GM23338 (cell line): ENCODE measurements at places on chromosomes 7 and 10. TPM values are rescaled to one million over a fixed set of nuclear protein-coding genes. Genes with fewer than 3 reads are reported as not detected.
A peak's percentile ranks its signal among the peaks of the same experiment; 100 is the strongest.

- H3K27ac ChIP-seq, result no peak overlapping the region
- no peaks in the 10 kb centered on the region for H3K27me3 ChIP-seq
- DNase-seq, result no peak
- H3K36me3 ChIP-seq, result no peaks in the 10 kb centered on the region
- H3K4me3 ChIP-seq, result no peak overlapping the region
- peaks cover 50% of the 10 kb centered on the region for H3K4me1 ChIP-seq
Observed at GRCh38 chr10:21531164-21531563, 2.9 kb upstream of the MLLT10 start.

GRCh38 chr10:36183726-36184125 is 541.6 kb upstream of the FZD8 start:
- H3K27ac ChIP-seq, result no peak overlapping the region
- DNase-seq, result no peak
- no peaks in the 10 kb centered on the region for H3K36me3 ChIP-seq
- H3K4me3 ChIP-seq, result no peak overlapping the region
- peaks cover 30% of the 10 kb centered on the region for H3K4me1 ChIP-seq

GRCh38 chr7:120064565-120064964 is 208.4 kb upstream of the KCND2 start:
- H3K27ac ChIP-seq, result no peak overlapping the region
- H3K36me3 ChIP-seq, result no peaks in the 10 kb centered on the region
- H3K27me3 ChIP-seq, result no peaks in the 10 kb centered on the region
- no peak for DNase-seq

DNA sequence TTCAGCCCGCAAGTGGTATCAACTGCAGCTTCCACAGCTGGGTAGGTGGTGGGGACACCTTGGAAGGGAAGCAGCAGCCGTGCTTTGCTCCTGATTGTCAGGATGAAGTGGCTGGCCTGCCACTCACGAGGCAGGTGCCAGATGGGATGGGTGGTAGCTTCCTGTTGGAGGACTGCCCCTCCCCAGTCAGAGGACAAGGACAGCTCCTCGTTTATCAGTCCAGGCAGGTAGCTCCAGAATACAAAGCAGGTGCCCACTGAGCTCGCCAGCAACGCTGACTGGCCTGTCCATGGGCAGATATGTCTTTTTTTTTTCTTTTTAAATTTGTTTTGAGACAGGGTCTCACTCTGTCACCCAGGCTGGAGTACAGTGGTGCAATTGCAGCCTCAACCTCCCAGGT is 431.3 kb downstream of the GALNT17 start:
- no peaks in the 10 kb centered on the region for H3K36me3 ChIP-seq
- H3K4me1 ChIP-seq, result peaks cover 22% of the 10 kb centered on the region
- DNase-seq, result no peak
- H3K27me3 ChIP-seq, result no peaks in the 10 kb centered on the region
- H3K27ac ChIP-seq, result no peak overlapping the region
- no peak overlapping the region for H3K4me3 ChIP-seq

DNA sequence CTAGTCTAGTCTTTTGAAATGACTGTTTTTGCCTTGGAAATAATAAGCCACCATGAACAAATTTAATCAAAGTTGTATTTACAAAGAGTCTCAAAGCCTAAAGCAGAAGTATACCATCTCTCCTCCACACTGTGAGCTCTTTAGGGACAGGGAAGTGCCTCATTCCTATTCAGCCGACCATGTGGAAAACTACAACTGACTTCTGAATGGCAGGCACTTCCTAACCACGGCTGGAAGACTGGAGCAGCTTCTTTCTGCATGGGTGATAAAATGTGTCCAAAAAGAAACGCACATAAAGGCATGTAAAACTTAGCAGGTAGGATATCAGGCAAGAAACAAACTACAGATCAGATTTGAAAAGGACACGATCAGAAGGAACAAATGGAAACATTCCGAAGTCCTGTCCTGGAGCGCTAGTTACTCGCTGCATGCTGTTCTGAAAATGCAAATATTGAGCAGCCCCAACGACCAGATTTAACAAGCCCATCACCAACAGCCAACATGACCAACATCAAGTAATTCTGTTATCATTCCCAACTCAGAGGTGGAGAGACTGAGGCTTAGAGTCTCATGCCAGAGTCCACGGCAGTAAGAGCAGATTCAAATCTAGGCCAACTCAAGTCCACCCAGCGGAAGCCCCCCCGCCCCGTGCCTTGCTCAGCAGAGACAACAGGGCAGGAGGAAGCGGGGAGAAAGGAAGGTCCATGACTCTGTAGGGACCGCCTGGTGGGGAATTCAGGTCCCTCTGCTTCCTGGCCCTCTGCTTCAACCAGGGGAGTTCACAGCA is 26.5 kb downstream of the CTBP2 start:
- H3K27ac ChIP-seq, result peak overlapping the region; percentile 46
- H3K36me3 ChIP-seq, result peaks cover 23% of the 10 kb centered on the region
- H3K27me3 ChIP-seq, result no peaks in the 10 kb centered on the region

- H3K27ac ChIP-seq, result no peak overlapping the region
- no peaks in the 10 kb centered on the region for H3K27me3 ChIP-seq
- H3K4me1 ChIP-seq, result no peaks in the 10 kb centered on the region
- H3K4me3 ChIP-seq, result no peak overlapping the region
- no peaks in the 10 kb centered on the region for H3K36me3 ChIP-seq
- DNase-seq, result no peak
Observed at GRCh38 chr10:36236931-36237330, 594.8 kb upstream of the FZD8 start.

- H3K27me3 ChIP-seq, result peaks cover 20% of the 10 kb centered on the region
- H3K36me3 ChIP-seq, result no peaks in the 10 kb centered on the region
- H3K4me1 ChIP-seq, result peaks cover under 1% of the 10 kb centered on the region
- no peak for DNase-seq
- H3K27ac ChIP-seq, result no peak overlapping the region
Observed at GRCh38 chr7:92843034-92843760, 6.8 kb upstream of the CDK6 start.

DNA sequence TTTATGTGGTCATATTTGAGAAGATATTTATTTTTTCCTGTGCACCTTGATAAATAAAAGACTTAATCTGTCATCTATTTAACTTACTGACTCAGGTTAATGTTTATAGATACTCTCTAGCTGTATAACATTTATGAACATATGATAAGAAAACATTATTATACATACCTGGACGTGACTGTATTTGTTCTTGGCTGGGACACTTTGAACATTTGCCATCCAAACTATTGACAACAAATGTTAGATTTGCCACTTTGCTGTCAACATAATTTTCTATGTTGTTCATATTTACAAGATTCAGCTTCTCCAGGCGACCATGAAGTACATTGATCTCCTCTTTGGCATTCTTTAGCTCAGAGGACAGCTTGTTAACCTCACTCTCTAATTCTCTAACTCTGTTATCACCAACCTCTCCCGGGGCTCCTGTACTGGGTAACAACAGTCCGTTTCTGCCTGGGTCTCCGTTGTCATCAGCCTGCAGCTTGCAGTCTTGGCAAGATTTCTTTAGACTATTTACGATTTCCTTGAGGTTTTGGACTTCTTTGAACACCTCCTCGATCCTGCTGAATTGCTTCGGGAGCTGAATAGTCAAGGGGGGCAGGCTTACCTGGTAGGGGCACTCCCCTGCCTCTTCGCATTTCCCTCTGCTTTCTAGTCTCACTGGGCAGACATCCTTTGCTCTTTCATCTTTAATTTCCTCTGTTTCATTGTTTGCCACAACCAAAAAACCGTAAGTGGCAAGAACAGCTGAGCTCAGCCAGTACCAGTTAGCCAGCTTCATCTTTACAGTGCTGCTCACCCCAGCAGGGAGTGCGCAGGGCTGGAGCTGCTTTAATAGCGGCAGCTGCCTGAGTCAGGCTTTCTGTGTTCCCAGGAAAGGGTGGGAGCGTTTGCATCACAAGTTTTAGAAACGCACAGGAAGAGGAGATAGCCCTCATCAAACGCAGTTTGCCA is at the start of gene FGL2:
Gene FGL2 (minus strand): TSS at position 807 of the 954 bp plus-strand sequence. CDS start 26 bp downstream, at position 781.
- peak; percentile 62 for DNase-seq
- H3K4me3 ChIP-seq, result peak within 1 kb of the TSS; percentile 37
- no peak within 1 kb of the TSS for H3K27ac ChIP-seq
- H3K27me3 ChIP-seq, result no peaks in the 10 kb centered on the region
- H3K36me3 ChIP-seq, result no peaks in the 10 kb centered on the region

DNA sequence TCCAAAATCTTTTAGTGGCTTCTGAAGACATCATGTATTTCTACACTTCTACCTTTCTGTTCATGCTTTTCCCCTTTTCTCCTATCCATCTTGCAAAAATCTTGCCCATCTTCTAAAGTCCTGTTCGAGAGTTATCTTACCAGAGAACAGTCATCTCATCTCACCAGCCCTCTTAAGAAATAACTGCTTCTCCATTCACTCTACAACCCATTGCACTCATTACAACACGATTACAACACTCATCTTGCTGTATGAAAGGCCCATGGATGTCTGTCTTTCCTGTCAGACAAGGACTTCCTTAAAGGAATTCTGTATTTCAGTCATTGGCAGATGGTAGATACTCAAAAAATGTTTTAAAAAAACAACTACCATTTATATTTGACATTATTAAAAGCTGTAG is 30.8 kb downstream of the ZNF438 start:
- no peak overlapping the region for H3K4me3 ChIP-seq
- no peak overlapping the region for H3K27ac ChIP-seq
- no peaks in the 10 kb centered on the region for H3K4me1 ChIP-seq
- no peak for DNase-seq

The HABP2 gene
- total RNA-seq, result not detected in 2 replicates
